SIG-M5 (cell line): ENCODE measurements at places on chromosomes 4 and X.

DNA sequence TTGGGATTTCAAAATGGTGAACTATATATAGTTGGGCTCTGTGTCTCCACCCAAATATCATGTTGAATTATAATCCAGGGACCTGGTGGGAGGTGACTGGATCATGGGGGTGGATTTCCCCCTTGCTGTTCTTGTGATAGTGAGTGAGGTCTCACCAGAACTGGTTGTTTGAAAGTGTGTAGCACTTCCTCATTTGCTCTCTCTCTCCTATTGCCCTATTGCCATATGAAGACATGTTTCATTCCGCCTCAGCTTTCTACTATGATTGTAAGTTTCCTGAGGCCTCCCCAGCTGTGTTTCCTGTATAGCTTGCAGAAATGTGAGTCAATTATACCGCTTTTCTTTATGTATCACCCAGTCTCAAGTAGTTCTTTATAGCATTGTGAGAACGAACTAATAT is 545.6 kb downstream of the TRAM1L1 start:
- DNase-seq, result no peak

DNA sequence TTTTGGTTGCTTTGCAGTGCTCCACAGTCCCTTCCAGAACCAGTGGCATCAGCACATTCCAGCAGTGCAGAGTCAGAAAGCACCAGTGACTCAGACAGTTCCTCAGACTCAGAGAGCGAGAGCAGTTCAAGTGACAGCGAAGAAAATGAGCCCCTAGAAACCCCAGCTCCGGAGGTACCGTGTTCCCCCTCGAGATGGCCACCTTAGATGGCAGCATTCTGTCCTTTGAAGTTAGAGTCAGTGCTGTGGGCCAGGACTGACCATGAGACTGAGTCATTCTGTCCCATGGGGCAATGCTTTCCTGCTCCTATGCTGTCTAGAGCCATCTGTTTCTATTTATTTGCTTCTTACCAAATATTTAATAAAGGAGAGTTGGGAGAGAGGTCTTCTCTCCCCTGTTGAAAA is 112.3 kb downstream of the KLHL8 start:
- no peak for DNase-seq

GRCh38 chrX:128106630-128107029 is 54.4 kb upstream of the ACTRT1 start:
- no peak for DNase-seq

GRCh38 chr4:158422546-158422945 is 99.1 kb upstream of the RXFP1 start:
- DNase-seq, result no peak

DNA sequence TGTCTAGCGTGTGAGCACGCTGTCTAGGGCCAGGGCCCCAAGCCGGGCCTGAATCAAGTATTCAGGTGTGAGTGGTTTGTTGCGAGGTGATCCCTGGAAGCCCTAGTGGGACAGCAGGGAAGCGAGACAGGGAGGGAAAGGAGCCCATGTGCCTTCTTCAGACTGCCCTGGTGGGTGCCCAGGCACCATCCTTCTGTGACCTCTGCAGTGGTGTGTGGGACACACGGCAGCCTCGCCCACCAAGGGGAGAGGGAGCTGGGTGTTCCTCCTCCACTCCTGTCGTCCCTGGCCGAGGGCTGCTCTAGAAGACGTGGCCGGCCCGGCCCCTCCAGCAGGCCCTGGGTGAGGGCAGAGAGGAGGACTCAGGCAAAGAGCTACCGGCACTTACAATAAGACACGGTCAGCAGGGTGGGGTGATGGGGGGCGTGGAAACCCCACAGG is 47.4 kb downstream of the HTRA3 start:
- DNase-seq, result no peak

DNA sequence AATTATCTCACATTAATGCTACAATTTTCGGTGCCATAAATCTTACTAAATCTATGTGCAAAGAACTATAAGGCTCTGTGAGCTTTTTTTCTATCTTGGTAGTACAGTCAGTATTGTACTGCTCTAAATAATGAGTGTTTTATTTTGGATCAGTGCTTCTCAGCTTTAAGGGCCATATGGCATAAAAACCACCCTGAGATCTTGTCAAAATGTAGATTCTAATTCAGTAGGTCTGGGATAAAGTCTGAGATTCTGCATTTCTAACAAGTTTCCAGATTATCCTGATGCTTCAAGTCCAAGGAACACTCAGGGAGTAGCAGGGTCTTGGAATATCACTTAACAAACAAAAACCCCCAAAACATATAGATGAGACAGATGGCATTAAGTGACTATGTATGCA is 486.5 kb downstream of the GRXCR1 start:
- no peak for DNase-seq

GRCh38 chr4:150581641-150582051 is 305 bp upstream of the MAB21L2 start:
- DNase-seq, result no peak

DNA sequence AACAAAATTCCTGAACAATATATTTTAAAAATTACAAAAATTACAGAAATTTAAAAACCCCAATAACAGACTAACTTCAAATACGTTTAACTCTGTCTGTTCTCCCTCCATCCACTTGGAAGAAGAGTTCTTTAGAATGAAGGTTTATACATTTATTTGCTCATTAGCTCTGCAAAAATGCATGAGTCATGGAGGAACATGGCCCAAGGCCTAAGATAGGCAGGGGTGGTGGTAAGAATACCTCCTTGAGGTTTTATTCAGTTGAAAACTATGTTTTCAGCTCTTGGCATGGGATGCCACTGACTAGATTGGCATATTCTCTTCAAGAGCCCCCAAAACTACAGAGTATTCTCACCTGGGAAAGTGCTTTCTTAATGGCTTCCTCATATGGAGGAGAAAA is 8.8 kb upstream of the LRRC66 start:
- DNase-seq, result no peak

DNA sequence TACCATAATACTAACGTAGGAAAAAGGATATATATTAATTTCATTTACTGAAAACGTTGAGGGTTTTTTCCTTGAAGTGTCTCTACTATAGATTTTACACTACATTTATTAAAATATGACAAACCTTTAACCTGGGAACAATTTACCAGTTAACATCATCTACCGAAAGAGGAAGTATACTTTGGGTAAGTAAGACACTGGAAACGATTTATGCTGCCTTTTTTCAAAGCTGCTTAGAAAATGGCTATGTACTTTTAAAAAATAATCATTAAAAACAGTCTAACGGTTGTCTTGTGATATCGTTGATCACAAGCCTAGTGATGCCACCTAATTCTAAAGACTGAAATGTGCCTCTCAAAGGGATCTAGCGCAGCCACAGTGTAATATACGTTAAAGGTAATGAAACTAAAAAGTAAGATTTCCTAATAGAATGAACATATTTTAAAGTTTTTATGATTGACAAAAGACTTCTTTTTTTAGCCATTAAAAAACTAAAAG is 50.4 kb downstream of the STX18 start:
- DNase-seq, result no peak

DNA sequence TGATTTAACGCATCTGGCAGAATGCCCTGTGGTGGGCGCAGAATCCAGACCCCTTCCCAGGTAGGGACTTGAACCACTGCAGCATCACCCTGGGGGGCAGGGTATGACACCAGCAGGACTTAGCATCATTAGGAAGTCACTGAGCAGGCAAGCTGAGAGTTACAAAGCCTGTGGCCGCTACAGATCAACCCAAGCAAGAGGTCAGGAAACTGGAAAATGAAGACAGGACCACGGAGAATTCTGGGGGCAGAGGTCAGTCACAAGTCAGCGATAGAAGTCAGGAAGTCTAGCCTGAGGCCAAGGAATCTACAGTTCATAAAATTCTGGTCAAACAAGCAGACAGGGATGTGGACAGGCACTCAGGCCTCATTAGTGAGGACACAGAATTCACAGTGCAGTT is 108.4 kb downstream of the CHIC2 start:
- no peak for DNase-seq

GRCh38 chrX:54891573-54891972 is 29.1 kb upstream of the TRO start:
- no peak for DNase-seq

DNA sequence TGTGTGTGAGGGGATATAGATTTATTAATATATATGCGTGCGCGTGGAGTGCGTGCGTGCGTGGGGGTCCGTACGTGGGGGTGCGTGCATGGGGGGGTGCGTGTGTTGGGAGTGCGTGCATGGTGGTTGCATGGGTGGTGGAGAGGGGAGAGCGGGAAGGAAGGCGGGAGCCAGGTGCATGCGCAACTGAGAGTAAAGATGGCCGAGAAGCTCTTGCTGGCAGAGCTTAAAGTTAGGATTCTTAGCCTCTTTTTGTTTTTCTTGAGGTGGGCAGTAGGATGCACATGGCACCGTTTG is 45.8 kb downstream of the TEX13B start:
- DNase-seq, result no peak

DNA sequence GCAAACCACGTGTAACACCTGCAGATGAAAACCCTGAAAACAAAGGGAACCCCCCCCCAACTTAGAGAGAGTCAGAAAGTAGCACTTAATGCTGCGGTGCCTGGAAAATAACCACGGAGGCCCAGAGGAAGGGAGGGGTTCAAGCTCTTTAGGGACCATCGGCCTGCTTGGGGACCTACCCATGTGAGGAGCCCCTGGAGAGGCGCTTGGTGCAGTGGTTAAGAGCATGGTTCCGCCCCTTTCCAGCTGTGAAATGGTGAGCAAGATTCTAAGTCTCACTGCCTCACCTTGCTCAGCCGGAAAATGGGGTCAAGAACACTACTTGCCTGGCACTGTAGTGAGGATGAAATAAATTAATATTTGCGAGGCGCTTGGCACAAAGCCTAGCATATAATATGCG is 13.8 kb downstream of the SLC25A5 start:
- DNase-seq, result no peak

DNA sequence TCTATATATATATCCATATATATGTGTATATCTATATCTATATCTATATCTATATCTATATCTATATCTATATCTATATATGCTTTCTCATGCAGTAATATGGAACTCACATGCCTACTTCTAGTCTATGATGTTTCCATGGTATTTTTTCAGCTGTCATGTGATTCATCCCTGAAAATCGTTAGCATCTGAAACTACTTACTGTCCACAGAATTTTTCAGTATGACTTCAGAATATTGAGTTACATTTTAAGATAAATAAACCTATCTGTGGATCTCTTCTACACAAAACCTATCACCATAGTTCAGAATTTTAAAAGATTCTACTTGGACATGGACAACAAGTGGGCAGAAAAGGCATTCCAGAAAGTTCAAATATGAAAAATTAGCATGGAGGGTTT is 855.1 kb upstream of the INTU start:
- no peak for DNase-seq

DNA sequence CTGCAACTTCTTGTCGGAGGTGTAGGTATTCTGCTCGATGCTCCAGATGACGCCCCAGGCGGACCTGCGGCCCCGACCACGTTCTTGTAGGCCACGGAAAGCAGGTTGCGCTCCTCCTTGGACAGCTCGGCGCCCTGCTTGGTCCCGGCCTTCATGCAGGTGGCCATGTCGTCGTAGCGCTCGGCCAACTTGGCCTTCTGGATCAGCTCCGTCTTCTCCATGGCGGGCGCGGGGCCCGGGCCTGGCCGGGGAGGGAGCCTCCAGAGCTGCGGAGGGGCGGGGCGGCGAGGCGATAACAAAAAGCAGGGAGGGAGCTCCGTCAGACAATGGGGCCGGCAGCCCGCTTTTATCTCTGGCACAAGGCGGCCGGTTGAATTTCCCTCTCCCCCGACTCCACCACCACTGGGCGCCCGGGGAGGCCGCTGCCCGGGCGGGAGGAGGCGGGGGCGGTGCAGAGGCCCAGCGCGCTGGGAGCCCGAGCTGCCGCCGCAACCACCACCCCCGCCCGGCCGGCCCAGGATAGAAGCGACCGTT is 28.3 kb upstream of the DRP2 start:
- no peak for DNase-seq

DNA sequence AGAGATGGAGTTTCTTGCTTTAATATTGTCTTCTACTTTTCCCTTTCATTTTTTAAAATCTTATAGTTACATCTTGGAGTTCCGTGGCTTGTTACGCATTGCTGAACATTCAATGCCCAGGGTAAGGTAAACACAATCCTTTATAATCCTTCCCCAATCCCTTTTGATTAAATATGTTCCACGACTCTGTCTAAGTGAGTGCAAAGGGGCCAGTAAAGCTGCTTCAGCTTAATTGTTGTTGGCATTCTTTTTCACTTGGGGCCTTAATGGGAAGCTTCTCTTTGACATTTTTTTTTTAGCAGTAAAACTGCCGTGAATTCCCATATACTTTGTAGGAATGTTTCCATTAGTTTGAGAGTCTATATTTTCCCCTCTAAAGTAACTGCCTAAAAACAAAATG is 1028.1 kb downstream of the C4orf33 start:
- no peak for DNase-seq

GRCh38 chrX:68238568-68238967 is 194.7 kb downstream of the OPHN1 start:
- DNase-seq, result no peak

GRCh38 chr4:74133786-74134499 is 24.0 kb upstream of the MTHFD2L start:
- no peak for DNase-seq

DNA sequence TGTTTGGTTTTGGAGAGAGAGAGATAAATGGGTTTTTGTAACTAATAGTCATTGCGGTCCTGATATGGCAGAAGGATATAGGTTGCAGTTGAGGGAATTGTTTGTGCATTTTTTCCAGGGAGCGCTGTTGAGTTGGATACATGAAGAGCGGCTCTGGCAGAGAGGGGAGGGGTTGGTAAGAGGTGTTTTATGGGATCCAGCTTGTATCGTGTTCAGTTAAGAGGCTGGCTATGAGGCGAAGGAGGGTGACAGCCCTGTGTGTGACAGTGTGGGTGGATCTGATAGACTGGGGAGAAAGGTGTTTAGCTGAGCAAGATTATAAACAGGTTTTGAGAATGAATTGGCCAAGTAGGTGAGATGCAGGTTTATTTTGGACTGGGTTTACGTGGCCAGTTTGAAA is 1.5 kb downstream of the SPANXN4 start:
- no peak for DNase-seq

GRCh38 chr4:6560416-6561172 is 14.4 kb upstream of the MAN2B2 start:
- no peak for DNase-seq

- DNase-seq, result no peak
These were observed 36.4 kb downstream of the EDA2R start for GRCh38 chrX:66602381-66602938.

- DNase-seq, result no peak
These were observed 217.6 kb downstream of the AFAP1 start for GRCh38 chr4:7721984-7722551.

DNA sequence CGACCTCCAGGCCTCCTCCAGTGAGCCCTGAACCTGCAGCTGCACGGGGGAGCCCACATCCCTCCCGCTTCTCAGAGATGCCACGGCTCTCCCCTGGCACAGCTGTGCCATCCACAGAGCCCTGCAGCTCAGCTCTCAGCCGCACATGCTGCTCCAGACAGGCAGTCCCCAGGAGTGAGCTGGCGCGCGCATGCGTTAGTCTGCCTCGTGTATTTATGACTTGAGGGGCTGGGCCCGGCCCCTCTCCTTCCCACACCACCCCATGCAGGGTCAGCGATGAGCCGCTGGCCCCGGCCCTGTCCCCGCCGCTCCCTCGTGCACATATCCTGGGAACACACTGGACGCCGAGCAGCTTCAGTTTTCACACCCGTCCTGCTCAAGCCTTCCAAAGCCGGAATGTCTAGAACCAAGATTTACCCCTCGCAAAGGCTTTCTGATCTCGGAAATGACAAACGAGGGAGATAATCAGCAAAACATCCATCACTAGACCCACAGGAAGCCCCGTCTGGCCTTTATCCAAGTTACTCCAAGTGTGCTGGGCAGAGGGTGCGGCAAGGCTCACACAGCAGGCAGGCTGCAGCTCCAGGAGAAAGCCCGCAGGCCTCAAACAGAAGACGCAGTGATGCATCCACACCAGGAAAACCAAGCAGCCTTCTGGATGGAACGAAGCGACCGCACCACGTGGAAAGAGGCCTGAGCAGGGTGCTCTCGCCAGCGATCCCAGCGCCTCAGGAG is 24.3 kb downstream of the GAK start:
- no peak for DNase-seq
